Activated CD8-positive, alpha-beta memory T cell treated with anti-CD3 and anti-CD28 coated beads for 24 hours (primary cell): ENCODE measurements at places on chromosomes 6 and 20.

GRCh38 chr6:6686176-6686575 lies 97.7 kb downstream of the LY86 start:
- DNase-seq = peak; percentile 40

DNA sequence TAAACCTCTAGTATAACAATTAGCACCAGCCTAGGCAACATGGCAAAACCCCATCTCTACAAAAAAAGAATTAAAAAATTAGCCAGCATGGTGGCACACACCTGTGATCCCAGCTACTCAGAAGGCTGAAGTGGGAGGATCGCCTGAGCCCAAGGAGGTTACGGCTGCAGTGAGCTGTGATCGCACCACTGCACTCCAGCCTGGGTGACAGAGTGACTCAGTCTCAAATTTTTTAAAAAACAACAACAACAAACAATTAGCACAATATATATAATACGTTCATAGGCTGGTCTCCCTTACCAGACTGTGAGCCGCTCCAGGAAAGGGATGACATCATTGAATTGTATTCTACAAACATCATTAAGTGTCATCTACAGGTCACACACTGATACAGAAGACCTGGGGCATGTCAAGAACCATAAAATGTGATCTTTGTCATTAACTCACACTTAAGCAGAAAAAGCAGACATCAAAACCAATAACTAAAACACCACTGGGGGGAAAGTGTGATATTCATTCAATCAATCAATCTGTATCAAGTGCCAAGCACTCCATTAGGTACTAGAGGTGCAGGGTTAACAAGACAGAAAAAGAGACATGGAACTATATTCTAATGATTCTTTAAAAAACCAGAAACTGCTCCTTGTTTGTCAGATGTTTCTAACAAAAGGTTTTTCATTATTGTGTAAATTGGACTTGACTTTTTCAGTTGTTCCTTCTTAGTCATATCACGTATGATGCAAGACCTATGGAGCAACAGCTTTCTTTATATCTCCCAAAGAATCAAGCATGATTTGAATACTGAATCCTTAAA lies 17.8 kb downstream of the MAP3K5 start:
- no peak for DNase-seq

GRCh38 chr6:36657271-36657670 lies 21.2 kb upstream of the CDKN1A start:
- DNase-seq = no peak

GRCh38 chr20:10432079-10432478 lies 1.9 kb downstream of the MKKS start:
- no peak for DNase-seq

- no peak for DNase-seq
Observed at GRCh38 chr6:154981079-154981870, 13.8 kb upstream of the TIAM2 start.

- peak; percentile 64 for DNase-seq
Observed at GRCh38 chr6:158686791-158687381, 37.0 kb downstream of the SYTL3 start.

GRCh38 chr6:156880913-156881312 lies 103.7 kb downstream of the ARID1B start:
- no peak for DNase-seq

- no peak for DNase-seq
Observed at GRCh38 chr6:166830185-166830890, 126.0 kb downstream of the RNASET2 start.

- DNase-seq = peak; percentile 76
Observed at GRCh38 chr20:63652192-63652980, 838 bp downstream of the STMN3 start.

DNA sequence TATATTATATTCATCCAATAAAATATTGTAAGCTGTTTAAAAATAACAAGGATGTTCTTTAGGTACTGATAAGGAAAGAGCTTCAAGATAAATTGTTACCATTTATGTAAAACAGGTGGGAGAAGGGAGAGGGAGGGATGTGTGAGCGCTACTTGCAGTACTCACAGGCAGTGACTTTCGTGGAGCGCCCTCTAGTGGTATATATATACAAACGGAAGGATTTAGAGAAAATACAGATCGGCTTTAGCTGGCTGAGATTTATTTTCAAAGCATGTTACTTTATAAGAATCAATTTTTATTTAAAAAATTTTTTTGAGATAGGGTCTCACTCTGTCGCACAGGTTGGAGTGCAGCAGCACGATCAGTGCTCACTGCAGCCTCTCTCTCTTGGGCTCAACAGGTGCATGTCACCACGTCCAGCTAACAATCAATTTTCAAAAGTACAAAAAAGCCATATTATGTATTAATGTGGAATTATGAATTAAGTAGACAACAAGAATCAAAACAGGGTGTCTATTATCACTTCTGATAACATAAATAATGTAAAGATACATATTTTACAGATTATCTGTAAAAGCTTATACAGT lies 3.3 kb upstream of the MOG start:
- no peak for DNase-seq

- DNase-seq = no peak
Observed at GRCh38 chr6:74901576-74901975, 304.3 kb downstream of the COL12A1 start.

GRCh38 chr6:73929405-73929804 lies 233.4 kb downstream of the CD109 start:
- DNase-seq = no peak

GRCh38 chr20:32752458-32753250 lies 9.4 kb upstream of the COMMD7 start:
- DNase-seq = no peak

DNA sequence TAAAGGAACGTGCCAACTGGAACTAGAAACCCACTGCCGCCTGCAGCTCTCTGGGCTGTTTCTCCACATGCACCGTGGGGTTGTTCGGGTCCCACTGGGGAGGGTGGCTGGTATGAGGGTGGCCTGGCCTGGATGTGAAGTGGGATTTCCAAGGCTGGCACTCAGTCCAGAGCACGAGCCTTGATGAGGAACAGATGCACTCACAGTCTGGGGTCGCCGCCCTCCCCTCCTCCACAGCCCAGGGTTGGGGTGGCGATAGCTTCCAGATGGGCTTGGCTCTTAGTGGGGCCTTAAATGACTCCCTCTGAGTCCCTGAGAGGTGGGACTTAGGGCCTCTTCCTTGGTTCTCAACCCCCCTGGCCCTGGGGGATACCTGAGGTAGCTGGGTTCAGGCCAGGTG lies 30.7 kb upstream of the ANGPT4 start:
- no peak for DNase-seq

DNA sequence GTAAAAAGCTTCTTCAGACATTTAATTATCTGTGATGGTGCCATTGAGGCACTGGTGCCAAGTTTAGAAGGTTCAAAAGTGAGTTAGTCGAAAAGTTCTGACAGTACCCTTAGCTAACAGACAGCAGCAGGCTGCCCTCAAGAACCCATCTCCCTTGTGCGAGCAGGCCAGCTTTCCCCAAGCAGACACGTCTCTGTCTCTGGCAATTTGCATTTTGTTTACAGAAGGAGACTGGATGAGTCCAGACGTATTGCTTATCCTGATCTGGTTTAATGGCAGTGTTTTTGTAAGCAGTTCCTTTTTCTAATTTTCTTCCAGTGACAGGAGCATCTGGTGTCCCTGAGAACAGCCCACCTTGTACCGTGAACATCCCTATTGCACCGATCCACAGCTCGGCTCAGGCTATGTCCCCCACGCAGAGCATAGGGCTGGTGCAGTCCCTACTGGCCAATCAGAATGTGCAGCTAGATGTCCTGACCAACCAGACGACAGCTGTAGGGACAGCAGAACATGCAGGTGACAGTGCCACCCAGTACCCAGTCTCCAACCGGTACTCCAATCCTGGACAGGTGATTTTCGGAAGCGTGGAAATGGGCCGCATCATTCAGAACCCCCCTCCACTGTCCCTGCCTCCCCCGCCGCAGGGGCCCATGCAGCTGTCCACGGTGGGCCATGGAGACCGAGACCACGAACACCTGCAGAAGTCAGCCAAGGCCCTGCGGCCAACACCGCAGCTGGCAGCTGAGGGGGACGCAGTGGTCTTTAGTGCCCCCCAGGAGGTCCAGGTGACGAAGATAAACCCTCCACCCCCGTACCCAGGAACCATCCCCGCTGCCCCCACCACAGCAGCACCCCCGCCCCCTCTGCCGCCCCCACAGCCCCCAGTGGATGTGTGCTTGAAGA lies 58.3 kb upstream of the TMEM181 start:
- no peak for DNase-seq

GRCh38 chr6:130259557-130259956 lies 36.8 kb upstream of the SAMD3 start:
- DNase-seq = no peak

- no peak for DNase-seq
Observed at GRCh38 chr20:44704551-44704971, 10.6 kb upstream of the CCN5 start.

- no peak for DNase-seq
Observed at GRCh38 chr20:19275038-19275629, 62.7 kb downstream of the SLC24A3 start.

DNA sequence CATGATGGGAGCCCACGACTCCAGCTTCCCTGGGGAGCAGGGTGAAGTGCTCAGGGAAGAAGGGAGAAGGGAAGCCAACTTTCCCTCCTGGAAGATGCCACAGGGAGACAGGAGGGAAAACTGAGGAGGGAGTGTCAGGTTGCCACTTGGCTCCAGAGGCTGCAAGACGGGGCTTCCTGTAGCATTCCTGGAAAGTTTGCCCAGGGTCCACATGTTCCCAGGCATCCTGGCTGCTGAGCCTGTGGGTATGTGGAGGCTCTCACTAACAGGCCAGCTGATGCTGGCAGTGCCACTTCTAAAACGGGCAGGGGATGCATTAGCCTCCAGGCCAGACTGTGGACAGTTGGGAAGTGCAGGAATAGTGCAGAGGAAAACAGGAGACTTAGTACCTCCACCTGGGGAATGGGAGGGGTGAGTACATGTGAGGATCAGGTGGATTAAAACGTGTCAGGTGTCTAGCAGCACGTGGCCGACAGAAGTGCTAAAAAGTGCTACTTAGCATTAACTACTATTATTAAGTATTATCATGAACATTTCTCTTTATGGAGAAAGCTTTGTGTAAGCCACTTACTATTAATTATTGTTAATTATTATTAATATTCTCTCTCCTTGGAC lies 33.2 kb downstream of the BANF2 start:
- DNase-seq = no peak

DNA sequence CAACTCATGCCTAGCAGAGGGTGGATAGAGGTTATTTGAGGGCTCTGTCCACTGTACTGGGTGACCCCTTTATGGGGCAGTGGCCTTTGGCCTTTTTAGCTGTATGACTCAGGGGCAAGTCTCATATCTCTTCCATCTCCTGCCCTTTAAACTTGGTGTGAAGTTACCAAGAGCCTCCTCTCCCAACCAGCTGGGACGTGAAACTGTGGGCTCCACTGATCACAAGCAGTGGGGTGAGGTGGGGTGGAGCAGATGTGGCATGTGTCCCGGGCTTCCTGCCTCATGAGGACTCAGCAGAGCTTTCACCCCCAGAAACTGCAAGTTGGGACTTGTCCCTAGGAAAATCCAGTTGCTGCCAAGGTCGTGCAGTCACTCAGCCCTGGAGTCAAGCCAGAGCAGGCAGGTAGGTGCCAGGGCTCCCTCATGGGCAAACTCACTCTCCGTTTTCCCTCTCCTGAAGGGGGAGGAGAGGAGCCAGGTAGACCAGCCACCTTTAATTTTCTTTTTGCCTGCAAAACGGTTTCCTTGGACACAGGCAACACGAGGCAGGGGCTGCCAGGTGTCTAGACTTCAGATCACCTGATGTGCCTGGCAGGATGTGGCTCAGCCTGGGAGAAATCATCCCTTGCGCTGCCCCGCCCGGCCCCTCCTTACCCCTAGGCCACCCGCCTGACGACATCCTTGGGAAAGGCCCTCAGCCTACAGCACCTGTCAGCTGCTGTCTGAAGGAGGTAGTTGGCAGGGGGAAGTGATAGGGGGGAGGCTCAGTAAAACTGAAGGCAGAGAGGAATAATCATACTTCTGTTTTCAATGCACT lies 4.0 kb downstream of the CDKN1A start:
- DNase-seq = peak; percentile 64

DNA sequence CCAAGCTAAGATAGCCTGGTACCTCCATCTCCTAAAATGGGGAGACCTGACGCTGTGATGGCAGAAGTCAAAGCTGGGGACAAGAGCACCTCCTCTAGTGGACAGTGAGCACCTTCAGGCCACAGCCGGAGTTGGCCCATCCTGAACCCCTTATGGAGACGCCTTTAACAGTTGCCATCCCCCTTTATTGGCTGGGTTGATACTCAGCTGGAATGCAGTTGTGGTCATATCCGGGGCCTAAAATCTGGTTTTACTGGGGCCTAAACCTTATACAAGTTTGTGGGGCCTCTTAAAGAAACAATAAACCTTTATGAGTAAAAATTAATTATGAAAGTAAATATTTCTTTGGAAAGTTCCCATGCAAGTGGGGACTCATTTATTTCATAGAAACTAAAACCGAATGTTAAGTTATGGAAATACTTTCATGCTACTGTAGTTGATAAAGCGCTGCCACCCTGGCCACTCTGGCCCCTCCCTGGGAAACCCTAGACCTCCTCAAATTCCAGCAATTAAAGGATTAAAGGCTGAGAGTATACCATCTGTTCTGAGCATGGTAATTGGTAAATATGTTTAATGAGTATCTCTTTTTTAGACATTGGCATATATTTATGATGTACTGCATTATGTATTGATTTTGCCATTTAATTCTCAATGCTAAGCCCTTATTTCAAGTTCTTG lies 95.1 kb upstream of the SASH1 start:
- DNase-seq = no peak

GRCh38 chr6:108560463-108561308 lies at the start of gene FOXO3:
FOXO3 (plus strand) TSS chr6:108560917; CDS start chr6:108561209, 292 bp downstream.
- peak; percentile 83 for DNase-seq
